CD4-positive, alpha-beta T cell treated with Interleukin-17A for 4 hours (primary cell): ENCODE measurements at places on chromosomes 3 and 15.

GRCh38 chr3:44984335-44984734 lies 8.3 kb downstream of the EXOSC7 start:
- no peak for DNase-seq

DNA sequence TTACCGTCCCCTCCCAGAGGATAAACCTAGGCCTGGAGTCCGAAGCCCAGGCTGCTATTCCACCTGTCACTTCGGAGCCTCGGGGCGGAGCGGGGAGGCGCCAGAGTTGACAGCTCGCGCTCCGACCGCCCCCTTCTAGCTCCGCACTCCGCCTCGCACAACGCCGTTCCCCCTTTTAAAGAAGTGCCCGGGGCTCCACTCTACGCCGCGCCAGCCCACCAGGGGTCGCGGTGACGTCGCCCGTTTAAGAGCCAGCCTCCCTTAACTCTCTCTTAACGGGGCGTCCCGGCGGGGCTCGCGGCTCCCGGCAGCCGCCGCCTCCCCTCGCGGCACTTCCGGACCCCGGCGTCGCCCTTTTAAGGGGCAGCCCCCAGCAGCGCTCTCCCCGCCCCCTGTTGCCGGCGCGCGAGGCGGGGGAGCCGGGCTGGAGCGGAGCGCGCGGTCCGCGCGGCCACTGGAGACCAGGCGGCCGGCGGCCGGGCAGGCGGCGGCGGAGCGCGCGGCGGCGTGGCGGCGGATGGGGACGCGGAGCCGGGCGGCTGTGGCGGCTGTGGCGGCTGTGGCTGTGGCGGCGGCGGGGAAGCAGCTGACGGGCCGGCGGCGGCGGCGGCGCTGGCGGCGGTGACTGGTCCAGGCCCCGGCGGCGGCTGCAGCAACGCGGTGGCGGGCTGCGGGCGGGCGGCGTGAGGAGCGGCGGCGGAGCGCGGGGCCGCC lies at the start of gene INAFM2:
Gene INAFM2 (plus strand): TSS at position 454 of the 714 bp plus-strand sequence. CDS start 364 bp downstream, outside the sequence.
- peak; percentile 93 for DNase-seq

GRCh38 chr3:104412608-104413580 lies 953.8 kb upstream of the ALCAM start:
- DNase-seq = no peak

DNA sequence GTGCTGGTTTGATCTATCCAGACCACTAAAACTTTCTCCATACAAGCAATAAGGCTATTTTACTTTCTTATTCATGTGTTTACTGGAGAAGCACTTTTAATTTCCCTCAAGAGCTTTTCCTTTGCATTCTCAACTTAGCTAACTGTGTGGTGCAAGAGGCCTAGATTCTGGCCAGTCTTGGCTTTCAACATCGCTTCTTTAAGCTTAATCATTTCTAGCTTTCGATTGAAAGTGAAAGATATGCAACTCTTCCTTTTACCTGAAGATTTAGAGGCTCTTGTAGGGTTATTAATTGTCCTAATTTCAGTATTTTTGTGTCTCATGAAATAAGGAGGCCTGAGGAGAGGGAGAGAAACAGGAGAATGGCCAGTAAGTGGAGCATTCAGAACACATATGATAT lies 234.8 kb upstream of the GADL1 start:
- DNase-seq = no peak

- DNase-seq = no peak
Measured at GRCh38 chr3:128198313-128198712, 45.0 kb downstream of the EEFSEC start.

- DNase-seq = no peak
Measured at GRCh38 chr3:111993038-111993437, 5.7 kb upstream of the TAGLN3 start.

DNA sequence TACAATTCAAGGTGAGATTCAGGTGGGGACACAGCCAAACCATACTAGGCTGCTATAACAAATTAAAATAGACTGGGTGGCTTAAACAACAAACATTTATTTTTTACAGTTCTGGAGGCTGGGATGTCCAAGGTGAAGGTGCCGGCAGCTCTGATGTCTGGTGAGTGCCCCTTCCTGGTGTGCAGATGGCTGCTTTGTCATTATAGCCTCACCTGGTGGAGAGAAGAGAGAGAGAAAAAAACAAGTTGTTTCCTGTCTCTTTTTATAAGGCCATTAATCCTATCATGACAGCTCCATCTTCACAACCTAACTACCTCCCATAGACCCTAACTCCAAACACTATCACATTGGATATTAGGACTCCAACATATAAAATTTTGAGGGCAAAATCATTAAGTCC lies 279.7 kb downstream of the ZIC1 start:
- DNase-seq = no peak

GRCh38 chr3:149975919-149976318 lies 5.2 kb upstream of the PFN2 start:
- no peak for DNase-seq

DNA sequence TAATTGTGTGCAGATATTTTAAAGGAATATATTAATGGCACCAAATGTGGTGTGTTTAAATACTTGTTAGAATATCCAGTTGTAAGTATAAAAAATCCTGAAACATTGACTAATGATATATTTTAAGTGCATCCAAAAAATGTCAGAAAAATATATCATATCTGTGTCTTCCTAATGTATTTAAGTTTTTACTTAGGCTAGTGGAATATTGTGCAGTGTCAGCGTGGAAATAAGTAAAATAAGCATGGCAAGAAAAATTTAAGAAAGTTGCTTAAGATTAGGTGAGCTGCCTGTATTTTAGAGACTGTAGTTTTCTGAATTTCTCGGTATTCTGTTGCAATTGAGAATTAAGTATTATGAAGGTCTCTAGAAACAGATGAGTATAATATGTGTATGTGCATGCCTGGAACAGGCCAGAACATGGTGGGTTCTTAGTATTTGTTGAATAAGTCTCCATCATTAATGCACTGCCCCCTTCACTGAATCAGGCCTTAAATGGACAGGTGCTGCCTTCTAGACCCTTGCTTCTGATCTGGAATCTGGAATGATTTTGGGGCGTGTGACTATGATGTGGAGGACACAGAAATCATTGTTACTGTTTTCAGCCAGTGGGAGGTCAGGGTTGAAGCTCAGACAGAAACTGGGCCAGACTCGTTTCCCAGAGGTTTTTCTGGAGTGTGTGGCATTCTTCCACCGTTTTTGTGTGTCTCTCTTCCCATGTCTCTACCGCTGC lies 86.1 kb downstream of the TRAK1 start:
- no peak for DNase-seq
